ENCODE measurements at places on chromosomes 4 and X.
A peak's percentile ranks its signal among the peaks of the same experiment; 100 is the strongest.

- no peak for DNase-seq
Observed at GRCh38 chr4:41718907-41719306, 29.6 kb downstream of the PHOX2B start.

GRCh38 chr4:142372530-142373260, 473.4 kb downstream of the INPP4B start:
- no peak for DNase-seq

DNA sequence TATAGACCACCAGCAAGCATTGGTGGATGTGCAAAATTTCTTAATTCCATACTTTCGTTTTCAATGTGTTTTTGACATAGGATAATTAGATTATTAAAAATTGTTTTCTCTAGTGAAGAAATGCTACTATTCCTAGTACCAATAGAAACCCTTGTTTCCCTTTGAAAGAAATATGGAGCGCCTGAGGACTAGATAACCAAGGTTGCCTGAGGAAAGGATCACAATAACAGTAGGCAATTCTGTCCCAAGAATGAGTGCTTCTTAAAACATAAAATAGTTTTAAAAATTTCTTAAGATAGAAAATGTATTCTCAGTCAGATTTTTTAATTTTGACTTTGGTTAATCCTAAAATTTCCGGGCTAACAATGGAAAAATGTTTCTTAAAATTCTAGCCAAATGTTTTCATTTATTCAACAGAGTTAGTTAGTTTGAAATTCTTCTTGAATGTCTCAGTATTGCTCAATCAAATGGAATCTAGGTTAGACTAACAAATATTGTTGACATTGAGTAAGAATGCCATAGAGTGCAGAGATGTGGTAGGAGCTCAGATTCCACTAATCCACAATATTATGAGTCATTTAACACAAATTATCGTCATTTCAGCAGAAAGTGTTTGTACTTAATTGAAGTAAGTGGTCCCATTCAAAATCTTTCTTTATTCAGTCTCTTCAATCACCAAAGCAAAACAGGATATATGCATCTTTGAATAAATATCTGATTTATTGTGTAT, 666.0 kb downstream of the GRID2 start:
- no peak for DNase-seq

- no peak for DNase-seq
Observed at GRCh38 chr4:113053883-113054282, 4.4 kb downstream of the ANK2 start.

- no peak for DNase-seq
Observed at GRCh38 chr4:98452091-98452490, 190.9 kb downstream of the RAP1GDS1 start.

DNA sequence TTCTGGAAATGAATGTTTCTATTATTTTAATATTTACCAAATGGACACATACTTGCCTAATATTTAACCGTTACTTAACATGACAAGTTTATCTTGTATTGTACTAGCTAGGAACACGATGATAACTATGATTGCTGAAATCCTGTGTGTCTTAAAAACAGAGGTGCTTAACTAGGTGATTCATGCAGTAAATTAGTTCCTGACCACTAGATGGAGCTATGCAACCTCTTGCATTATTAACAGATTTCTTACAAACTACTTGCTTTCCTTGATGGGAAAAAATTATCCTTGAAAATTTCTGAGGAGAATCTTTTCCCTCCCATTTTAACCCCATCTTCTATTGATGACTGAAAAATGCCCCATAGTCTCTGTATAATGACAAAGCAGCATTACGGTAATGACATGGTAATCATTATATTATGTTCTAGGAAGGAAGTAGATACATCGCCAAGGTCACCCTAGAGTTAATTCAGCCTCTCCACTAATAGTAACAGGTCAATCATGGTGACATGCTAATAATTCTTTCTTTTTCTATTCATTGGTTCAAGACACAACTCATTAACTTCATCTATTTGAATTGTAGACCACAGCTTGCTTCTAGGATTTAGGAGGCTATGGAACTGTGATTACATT, 844.2 kb downstream of the RAPGEF2 start:
- peak; percentile 86 for DNase-seq

GRCh38 chrX:79412972-79413371, 45.8 kb upstream of the ITM2A start:
- DNase-seq, result peak; percentile 5

DNA sequence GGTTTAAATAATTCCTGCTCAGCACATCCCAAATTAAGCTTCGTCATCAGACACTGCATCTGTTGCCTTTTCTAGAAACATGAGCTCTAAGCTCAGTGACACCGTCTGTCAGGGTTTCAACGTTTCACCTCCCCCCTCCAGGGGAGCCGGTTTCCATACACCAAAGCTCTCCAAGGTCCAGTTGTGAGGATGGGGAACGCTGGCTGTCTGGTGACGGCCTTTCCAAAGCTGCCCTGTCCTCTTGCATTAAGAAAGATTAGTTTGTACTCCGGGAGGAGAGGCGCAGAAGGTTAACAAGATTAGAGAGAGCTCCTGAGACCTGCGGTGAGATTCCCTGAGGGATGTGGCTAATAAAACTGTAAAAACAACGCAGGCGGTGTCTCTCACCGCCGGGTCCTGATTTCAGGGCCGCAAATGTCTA, 43.2 kb downstream of the ASMT start:
- peak; percentile 78 for DNase-seq

DNA sequence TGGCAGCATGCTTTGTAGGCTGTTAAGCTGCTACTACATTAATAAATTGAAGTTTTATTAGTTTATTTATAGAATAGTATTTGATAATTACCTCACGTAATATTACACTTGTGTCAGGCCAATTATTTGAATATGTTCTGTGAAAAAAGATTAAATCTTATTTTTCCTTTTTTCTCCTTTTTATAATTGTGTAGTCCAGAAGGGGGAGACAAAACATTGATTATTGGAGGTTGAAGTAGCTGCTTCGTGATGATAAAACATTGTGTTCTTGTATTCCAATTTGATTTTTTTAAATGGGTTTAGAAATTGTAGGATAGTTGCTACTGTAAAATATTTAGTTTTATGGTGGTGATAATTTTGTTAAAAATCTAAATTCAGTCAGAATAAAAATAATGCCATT, 85.7 kb downstream of the DIAPH2 start:
- peak; percentile 40 for DNase-seq

DNA sequence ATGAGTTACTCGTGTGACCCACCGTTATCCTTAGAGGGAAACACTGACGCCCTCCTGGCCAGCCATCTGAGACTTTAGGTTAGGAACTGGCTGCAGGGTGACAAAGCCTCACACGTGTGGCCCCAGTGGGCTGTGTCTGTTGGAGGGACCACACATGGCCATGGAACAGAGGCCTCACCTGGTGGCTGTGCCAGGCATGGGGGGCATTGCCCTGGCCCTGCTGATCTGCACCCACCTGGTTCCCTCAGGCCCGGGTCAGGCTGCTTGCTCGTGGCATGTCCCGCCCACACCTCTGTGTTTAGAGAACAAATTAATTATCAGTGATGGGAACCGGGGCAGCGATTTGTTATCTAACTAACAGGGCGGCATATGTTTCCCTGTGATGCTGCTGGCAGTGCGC, 100.9 kb upstream of the PSAPL1 start:
- no peak for DNase-seq

DNA sequence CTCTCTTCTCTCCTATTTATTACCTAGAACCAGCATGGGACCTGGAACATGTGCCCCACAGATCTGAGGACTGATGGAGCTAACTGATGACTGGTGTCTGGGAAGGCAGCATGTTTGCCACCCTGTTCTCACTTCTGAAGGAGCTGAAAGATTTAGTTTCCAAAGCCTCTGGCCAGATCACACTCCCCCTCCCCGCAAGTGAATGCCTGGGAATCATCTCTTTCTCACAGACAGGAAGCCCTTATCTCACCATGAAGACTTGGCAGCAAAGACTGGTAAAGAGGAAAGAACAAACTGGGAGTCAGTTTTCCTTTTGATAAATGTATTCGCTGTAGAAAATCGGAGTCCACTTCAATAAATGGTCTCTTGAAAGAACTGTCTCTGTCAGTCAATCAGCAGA, 21.0 kb upstream of the PCYT1B start:
- DNase-seq, result no peak

GRCh38 chr4:139550724-139551429, 5.1 kb downstream of the SETD7 start:
- DNase-seq, result peak; percentile 44

All from eye (tissue), 1 donor.